Natural killer cell (primary cell): ENCODE measurements at places on chromosomes 1 and 21.
A peak's percentile ranks its signal among the peaks of the same experiment; 100 is the strongest.

DNA sequence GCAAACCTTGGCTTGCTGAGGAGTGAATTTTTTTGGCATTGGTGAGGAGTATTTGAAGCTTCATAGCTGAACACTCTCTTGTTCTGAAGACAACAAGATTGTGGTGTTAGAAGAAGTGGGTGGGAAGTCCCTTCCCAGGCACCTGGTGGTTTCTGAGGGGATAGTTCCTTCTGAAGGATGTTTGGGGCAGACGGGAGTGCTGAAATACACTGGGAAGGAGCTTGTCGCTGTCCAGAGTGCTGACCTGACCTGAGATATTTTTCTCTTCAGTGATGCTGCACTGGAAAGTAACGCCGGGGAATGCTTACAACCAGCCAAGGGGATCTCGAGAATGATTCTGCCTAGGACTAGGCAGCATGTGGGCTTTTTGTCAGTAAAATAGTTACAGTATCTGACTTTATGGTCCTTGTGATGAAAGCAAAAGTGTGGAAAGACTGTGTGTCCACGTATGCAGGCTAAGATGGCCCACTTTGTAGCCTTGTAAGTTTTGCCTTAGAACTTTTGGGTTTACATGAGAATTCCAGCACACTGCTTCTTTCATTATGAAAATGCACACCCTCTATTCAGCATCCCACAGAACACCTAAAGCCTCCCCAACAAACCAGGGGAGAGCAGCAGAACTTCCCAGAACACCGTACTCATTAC lies 33.1 kb upstream of the NFASC start:
- DNase-seq: peak; percentile 46

DNA sequence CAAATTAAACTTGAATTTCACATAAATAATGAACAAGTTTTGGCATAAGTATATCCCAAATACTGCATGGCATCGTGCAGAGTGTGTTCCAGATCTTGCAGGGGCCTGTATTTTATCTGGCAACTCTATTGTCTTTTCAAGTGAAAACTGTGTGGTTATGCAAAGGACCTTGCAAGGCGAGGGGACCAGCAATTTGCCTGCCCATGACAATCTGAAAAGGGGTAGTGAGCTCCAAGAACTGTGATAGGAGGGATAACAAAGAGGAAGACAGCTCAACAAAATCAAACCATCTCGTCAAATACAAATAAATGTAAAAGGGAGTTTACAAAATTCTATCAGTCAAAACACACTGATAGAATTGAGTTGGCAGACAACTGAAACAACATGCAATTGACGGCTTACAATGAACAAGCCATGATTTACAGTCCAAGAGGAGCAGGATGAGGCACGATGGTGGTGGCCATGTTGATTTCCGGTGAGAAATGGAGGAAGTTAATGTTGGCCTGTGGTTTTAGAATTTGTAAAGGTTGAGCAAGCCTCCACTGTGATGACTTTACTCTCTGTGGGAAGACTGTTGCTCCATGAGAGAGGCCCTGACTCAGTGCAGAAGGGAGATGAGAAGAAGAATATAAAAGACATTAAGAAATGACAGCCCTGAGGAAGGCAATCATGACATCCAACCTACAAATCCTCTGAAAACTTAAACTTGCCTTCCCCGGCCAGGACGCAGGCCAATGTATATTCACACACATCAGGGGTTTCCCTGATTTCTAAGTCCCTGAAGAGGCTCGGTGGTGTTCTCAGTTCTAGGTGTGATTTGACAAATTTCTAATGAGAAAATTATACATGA lies 132.2 kb downstream of the ADSS2 start:
- DNase-seq: peak; percentile 76

DNA sequence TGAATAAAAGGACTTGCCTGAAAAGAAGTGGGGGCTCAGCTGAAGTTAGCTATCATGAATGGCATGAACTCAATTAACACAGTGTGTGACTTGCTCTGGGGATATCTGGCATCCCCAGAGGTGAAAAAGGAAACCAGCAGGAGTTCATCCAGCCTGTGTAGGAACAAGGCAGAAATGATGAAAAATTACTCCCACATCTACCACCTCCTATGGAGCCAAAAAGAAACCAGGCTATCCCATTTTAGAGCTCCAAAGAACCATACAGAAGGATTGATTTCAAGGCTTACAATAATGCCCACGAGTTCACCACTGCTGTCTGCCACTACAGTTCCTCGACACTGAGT lies 25.3 kb downstream of the TP53BP2 start:
- no peak for DNase-seq

DNA sequence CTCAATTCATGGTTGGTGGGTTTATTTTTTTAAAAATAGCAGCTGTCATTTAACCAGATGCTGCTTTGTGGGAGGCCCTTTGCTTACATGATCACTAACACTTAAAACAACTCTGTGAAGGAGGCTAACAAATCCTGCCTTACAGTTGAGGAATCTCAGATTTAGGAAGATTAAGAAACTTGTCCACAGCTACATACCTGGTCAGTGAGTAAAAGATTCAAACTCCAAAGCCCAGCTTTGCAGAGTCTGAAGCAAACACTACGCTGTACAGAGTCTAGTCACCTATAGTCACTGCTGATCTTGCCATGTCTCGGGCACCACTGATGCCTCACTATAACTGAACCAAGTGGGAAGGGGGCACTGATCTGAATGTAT lies 535.4 kb downstream of the SMYD3 start:
- no peak for DNase-seq

DNA sequence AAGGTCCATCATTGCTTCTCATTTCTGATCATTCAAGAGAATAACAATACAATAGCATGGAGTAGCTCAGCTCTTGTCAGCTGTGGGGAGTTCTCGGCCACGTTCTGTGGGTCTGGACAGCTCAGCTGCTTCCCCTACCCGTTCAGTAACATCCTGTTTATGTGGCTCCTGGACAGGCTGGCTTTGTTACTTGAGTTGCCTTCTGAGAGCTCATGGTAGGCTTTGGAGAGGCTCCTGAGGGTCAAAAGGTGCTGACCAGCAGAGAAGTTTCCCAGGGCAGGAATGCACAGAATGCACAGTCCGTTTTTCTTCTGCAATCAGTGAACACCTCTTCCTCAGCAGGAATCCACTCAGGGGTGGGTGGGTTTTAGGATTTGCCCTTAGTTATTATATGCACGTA lies 36.0 kb downstream of the KAZN start:
- DNase-seq: no peak
